ENCODE measurements at places on chromosomes 4 and X. TPM values are rescaled to one million over a fixed set of nuclear protein-coding genes. Genes with fewer than 3 reads are reported as not detected.
A peak's percentile ranks its signal among the peaks of the same experiment; 100 is the strongest.

SCML2 gene
- total RNA-seq, result 4.8 TPM

FMR1NB gene
- not detected for total RNA-seq

ZNF732 gene
- not detected for total RNA-seq

ATP8A1 gene
- total RNA-seq, result 5.3 TPM

CFAP47 gene
- not detected for total RNA-seq

CPXCR1 gene
- not detected for total RNA-seq

UCP1 gene
- total RNA-seq, result not detected

XKRX gene
- 0.55 TPM for total RNA-seq

EMCN gene
- total RNA-seq, result not detected

BEX5 gene
- total RNA-seq, result 0.18 TPM

DNA sequence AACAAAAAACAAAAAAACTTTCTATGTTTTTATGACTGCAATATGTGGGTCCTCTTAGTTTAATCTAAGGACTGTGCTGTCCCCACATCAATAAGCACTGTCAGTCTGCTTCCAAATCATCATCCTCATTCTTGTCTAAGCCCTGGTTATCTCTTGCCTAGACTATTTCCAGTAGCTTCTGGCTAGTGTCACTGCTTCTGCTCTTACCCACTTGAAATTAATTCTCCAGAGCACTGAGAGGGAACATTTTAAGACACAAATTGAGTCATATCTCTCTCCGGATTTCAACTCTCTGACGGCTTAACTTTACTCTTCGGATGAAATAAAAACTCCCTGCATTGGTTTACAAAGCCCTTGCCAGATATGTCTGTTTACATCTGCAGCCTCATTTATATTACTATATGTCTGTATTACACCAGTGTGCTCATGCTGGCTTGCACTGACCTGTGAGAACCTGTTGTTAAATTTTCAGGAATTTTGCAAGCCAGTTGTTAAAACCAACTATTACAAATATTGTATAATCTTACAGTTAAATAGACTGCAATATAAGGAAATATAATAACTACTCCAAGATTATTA is 345.9 kb downstream of the ADGRL3 start:
- no peak for DNase-seq

DNA sequence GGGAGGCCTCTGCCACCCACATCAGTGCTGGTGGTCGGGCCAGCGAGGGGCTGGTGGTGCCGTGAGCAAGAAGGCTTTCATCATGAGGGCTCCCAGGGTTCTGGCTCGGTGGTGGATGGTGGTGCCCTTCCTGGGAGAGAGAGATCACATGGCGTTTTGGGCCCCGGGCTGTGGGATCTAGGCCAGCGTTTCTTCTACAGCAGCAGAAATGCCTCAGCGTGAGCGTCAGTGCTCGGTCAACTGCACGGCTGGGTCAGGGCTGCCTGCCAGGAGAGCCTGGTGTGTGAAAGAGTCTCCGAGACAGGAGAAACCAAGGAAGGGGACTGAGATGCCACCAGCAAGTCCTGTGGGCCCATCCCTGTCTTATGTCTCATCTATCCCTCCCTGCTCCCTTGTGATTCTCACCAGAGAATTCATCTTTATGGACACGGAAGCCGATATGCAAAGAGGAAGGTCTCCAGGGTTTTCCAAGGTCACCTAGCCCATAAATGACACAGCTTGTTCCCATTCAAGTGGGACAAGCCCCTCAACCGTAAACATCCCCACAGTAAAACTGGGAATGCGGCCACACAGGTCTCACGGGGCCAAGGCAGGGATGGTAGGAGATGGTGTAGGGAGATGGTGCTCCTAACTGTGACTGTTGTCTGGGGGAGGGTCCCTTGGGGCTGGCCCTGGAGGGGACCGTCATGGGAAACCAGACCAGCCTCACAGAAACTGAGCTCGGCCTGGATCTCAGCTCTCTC is 99.2 kb downstream of the SORCS2 start:
- no peak for DNase-seq

DNA sequence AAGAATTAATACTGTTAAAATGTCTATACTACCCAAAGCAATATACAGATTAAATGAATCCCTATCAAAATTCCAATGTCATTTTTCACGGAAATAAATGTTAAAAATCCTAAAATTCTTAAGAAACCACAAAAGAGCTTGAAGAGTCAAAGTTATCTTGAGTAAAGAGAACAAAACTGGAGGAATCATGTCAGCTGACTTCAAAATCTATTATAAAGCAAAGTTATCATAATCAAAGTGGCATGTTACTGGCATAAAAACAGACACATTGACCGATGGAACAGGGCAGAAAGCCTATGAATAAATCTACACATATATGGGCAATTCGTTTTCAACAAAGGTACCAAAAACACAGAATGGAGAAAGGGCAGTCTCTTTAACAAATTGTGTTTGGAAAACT is 579.0 kb downstream of the INPP4B start:
- no peak for DNase-seq

DNA sequence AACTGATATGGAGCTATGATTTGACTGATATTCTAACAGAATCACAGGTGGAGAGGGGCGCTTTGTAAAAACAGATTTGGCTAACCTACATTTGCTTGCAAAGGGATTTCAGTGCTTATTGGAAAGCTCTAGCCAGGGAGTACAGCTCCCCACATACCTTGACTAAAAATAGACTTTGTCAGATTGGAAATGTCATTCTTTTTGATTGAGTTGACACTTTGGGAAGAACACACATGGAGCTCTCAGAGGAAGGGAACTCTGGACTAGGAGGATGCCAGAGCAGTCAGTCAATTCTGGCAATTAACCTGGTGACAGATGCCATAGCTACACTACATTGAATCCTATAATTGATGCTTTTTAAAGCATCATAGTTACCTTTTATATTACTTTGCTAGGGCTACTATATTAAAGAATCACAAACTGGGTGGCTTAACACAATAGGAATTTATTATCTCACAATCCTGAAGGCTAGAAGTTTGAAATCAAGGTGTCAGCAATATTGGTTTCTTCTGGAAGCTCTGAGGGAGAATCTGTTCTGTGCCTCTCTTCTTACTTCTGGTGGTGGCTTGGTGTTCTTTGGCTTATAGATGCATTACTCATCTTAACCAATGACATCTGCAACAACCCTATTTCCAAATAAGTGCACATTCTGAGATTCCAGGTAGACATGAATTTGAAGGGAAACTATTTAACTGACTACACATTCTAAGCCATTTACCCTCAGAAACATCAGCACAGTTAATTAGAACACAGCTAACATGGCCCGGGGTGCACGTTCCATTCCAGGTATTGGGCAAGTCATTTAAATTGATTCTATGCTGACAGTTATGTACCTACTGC is 8.4 kb upstream of the HERC3 start:
- DNase-seq, result no peak

- DNase-seq, result no peak
Measured at GRCh38 chr4:102994803-102995202, 24.7 kb downstream of the SLC9B1 start.

- DNase-seq, result no peak
Measured at GRCh38 chr4:40953283-40954087, 203.7 kb downstream of the NSUN7 start.

DNA sequence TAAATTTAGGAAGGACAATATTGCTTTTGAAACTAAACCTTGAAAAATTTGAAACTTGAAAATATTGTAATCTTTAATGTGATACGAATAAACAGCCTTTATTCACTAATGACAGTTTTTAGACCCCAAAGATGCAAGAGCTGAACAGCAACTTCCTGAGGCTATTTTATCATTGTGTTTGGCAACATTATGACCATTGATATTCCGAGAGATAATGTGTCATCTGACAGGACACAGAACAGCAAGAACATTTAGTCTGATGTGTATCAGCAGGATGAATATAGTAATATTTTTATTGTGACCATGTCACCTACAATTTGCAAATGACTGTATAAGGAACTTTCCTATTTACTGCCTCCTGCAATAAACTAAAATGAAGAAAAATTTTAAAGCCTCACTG is 316.0 kb downstream of the ADAM29 start:
- DNase-seq, result no peak

- no peak for DNase-seq
Measured at GRCh38 chrX:108298165-108298602, 140.0 kb downstream of the COL4A6 start.

- no peak for DNase-seq
Measured at GRCh38 chr4:37139987-37140386, 104.6 kb upstream of the NWD2 start.

DNA sequence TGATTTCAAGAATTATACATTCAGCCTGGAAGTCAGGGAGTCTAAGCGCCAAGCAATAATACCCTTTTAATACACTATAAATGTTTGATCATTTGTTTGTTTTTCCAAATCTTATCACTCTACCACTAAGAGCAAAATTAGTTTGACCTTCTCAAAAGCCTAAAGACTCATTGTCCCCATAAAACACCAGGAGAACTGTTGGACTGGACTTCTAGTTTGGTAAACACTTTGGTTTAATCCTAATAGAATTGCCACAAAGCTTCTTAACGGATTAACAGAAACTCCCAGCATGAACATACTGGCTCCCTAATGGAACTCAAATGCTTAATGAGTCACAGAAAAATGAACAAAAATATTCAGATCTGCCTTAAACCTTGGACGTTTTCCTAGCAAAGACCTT is 34.9 kb downstream of the SYTL5 start:
- no peak for DNase-seq

GRCh38 chrX:63934160-63934559 is 149.1 kb upstream of the ARHGEF9 start:
- DNase-seq, result no peak

- DNase-seq, result no peak
Measured at GRCh38 chr4:186227221-186227620, at the start of gene KLKB1. TSS of gene KLKB1 (plus strand) at chr4:186227507. CDS start at chr4:186228196, 689 bp downstream.

GRCh38 chr4:184787766-184788503 is 37.8 kb downstream of the ACSL1 start:
- DNase-seq, result no peak

DNA sequence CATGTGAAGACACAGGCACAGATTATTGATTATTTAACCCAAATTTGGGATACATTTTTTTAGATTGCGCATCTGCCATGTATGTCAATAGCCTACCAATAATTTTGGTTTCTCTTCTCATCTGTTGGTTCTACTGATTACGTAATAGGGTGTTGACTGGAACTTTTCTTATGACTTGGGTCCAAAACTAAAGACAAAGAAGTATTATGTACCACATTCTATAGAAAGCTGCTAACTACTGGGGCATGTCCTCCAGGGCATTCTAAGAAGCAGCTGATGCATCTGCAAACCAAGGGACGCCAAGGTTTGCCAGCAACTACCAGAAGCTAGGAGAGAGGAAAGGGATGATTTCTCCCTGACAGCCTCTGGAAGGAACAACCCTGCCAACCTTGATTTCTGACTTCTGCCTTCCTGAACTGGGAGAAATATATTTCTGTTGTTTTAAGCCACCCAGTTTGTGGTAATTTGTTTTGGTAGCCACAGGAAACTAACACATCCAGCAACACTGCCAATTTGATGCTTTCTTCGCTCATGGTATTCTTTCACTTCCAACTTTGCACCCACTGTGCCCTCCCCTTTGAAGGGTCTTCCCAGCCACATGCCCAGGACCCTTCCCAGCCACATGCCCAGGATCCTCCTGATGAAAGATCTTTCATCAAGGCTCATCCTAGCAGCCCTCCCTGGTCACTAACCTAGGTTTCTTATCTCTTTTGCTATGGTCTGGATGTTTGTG is 15.9 kb upstream of the TLR1 start:
- DNase-seq, result peak; percentile 15

DNA sequence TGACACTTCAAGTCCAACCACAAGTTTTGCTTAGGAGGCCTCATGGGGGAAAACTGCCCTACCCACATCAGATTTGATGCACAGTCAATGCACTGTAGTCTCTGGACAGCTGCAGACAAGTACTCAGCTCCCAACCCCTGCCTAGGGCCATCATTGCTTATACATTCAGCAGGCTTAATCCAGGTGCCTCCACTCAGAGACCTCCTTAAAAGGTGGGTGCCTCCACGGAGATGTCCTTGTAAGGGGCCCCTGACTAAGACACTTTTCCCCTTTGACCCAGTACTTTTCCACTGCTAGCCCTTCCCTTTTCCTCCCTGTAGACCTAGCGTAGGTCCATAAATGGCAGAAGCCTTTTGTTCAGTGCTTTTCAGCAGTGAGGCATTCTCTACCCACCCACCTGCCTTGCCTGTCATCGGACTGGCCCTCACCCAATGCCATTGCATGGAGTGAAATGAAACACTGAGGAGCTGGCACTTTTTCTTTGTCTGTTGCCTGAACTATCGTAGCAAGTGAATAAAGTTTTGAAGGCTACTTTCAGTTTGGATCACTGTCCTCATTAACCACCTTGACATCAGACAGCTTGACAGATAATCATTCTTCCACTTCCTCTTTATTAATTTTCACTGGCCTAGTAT is 23.8 kb upstream of the PLK4 start:
- DNase-seq, result peak; percentile 56

GRCh38 chr4:6355052-6355451 is 85.4 kb downstream of the WFS1 start:
- no peak for DNase-seq

DNA sequence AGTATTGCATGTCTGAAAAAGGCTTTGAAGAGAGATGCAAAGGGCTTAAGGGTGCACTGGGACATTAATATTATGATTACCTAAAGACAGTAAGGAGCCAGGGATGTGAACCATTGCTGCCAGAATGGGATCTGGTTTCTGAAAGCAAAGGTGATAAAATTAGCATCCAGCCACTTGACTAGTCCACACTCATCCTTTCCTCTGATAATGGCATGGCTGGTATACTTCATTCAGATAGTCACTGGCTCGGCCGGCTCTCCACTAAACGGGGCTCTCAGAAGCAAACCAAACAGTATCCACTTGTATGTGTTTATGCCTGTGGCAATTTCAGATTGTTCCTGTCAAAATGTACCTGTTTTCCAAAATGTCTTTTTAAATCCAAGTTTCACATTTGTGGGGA is 46.4 kb downstream of the MAMLD1 start:
- DNase-seq, result no peak

DNA sequence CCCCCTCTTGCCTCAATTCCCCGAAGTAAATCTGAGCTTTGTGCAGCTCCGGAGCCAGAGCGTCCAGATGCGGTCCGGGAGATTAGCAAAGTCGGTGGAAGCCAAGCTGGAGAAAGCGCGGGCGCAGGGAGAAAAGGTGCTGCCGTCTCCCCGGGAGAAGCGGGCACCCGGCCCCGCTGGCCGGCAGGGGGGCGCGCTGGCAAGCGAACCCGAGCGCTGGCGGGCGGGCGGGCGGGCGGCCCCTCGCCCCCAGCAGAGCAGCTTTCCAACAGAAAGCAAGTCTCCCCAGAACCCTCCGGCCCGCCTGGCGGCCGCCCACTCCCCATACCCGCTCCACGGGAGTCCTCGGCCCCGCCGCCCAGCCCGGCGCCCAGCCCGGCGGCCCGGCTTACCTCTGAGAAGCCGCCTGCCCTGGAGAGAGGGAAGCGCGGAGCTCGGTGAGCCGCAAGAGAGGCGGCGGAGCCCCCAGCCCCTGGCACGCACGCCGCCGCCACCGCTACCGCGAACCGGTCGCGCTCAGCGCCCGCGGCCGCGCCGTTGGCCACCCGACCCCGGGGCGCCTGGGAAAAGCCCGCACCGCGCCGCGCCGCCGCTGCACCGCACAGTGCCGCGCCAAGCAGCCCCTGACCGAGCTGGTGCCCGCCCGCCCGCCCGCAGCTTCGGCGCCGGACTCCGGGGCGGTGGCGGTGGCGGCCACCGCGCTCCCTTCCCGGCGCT is 529 bp upstream of the CITED1 start:
- DNase-seq, result peak; percentile 22

GRCh38 chr4:18103876-18104605 is 82.5 kb upstream of the LCORL start:
- no peak for DNase-seq

Measured in PC-3 (cell line).